ENCODE measurements at places on chromosomes 13 and 19.

DNA sequence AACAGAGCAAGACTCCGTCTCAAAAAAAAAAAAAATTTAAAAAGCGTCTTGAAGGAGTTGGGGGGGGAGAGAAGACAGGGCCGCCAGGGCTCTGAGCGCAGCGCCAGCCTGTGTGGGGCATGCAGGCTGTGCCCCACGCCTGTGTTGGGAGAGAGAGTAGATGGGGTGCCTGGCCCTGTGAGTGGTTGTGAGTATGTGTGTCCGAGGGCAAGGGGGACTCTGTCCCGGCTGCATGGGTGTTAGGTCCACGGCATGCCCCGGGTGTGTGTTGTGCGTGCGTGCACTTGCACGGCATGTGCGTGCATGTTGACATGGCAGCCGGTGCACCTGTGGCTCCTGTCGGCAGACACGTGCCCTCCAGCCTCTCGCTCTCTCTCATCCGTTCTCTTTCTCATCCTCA, 3.4 kb downstream of the MAP2K7 start:
- no peak for DNase-seq

- DNase-seq = no peak
Measured at GRCh38 chr13:109160357-109160756, 530.9 kb downstream of the MYO16 start.

GRCh38 chr13:65470781-65471180, 1759.4 kb downstream of the PCDH9 start:
- no peak for DNase-seq

DNA sequence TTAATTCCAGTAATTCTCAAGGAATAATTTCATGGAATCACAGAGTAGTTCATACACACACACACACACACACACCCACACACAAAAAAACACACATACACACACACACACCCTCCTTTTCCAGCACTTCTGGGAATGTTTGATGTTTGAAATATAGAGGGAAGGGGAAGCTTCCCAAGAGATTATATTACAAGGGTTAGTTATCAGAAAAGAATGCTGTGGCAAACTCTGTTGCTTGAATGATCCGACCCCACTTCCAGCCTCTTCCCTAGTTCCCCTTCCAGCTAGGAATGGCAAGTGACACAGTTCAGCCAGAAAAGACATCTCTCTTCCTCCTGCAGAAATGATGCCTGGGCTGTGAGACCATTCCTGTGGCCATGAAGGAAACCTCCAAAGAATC, 49.9 kb downstream of the KCTD12 start:
- DNase-seq = no peak

- DNase-seq = no peak
Measured at GRCh38 chr13:48749699-48750473, 96.2 kb downstream of the CYSLTR2 start.

- peak; percentile 62 for DNase-seq
Measured at GRCh38 chr19:10424011-10424637, 3.8 kb downstream of the PDE4A start.

DNA sequence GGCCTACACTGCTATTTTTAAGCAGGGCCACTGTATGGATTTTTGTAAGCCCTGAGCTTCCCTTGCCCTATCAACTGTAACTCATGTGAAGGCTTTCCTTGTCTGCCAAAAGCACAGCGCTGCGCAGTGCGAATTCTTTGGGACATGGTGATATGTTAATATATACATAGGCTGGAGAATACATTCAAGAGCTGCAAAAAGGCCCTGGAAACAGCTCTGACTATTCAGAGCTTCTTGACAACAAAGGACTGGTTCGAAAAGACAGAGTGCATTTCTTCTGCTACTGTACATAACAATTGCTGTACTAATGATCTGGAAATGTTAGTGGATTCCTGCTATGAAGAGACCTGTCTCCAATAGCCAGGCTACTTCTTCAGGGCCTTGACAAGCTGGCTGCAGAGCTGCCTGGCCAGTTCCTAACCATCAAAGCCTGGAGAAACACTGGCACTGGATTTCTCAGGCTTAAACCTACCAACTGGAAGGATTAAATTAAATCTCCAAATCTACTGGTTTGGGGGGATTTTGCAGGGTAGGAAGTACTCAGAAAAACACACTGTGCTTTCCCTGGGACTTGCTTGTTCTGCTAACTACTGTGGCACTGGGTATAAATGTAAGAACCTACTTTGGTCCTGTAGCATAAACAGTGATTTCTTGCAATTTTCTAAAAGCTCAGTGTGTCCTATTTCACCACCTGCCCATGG, 246.9 kb downstream of the DNAJC15 start:
- no peak for DNase-seq

GRCh38 chr13:114032126-114032799, 58.4 kb upstream of the C13orf46 start:
- DNase-seq = no peak

DNA sequence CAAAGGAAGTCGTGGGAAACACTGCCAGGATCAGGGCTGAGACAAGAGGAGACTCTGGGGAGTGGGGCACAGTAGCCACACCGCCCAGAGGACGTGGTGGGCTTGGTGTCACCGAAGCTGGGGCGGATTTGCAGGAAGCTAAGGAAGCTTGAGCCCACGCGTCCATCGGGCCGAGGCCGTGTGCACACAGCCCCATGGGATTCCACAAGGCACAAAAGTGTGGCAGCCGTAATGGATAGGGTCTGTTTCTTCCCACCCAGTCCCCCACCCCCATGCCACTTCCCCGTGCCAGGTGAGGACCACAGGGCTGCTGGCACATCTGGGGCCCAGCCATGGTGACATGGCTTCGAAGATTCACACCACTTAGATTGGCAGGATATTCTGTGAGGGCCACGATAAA, 153.2 kb upstream of the SPACA7 start:
- no peak for DNase-seq

DNA sequence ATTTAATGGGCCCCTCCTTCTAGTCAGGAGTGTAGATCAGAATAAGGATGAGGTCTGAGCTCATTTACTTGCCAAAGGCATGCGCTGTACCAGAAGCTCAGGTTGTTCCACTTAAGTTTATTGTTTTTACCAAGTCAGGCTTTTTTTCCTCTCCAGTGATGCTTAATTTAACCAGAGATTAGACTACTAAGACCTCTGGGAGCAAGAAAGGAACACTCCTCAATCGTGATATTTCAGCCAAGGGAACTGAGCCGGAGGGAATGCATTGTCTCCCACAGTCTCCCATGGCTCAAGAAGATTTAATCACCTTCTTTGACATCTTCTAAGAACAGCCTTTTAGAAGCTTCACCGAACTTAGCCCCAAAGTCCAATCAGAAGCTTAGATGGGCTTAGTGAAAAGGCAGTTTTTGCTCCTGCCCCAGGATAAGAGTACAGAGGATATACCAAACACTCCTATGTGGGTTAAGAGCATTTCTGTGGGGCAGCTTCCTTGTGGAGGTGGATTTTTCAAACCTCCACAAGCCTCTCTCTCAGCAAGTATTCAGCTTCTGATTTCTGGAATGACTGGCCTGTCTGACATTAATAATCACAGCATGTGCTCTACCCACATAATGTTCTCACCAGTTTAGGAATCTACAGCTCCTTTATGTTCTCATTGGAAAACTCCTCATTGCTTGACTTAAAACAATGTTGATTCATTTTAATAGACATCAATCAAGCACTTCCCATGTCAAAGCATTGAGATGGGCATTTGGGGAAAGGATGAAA, 322.7 kb downstream of the SUCLA2 start:
- no peak for DNase-seq

DNA sequence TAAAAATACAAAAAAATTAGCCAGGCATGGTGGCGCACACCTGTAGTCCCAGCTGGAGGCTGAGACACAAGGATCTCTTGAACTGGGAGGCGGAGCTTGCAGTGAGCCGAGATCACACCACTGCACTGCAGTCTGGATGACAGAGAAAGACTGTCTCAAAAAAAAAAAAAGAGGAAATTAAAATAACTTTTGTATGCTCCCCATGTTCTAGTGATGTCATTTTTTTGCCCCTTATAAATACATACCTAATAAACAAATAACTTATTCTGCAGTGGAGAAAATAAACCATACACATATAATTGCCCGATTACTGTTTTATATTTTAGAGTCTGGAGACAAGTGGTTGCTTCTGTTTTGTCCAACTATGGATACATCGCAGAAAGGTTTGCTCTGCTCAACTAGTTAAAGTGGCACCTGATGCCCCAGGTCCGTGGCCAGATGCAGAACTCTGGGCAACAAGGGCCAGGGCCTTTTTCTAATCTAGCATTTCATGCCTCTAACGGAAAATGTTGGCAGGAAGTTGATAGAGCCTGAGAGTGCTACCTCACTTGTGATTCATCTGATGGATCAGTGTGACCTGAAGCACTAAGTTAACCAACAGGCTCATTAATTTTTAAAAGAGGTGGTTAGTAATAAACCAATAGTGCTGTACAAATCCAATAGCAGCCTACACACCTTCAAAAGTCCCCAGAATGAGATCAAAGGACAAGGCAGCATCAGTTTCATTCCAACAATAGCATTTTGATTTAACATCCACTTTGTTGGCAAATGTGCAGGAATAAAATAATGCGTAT, 18.8 kb downstream of the UBE2L5 start:
- no peak for DNase-seq

DNA sequence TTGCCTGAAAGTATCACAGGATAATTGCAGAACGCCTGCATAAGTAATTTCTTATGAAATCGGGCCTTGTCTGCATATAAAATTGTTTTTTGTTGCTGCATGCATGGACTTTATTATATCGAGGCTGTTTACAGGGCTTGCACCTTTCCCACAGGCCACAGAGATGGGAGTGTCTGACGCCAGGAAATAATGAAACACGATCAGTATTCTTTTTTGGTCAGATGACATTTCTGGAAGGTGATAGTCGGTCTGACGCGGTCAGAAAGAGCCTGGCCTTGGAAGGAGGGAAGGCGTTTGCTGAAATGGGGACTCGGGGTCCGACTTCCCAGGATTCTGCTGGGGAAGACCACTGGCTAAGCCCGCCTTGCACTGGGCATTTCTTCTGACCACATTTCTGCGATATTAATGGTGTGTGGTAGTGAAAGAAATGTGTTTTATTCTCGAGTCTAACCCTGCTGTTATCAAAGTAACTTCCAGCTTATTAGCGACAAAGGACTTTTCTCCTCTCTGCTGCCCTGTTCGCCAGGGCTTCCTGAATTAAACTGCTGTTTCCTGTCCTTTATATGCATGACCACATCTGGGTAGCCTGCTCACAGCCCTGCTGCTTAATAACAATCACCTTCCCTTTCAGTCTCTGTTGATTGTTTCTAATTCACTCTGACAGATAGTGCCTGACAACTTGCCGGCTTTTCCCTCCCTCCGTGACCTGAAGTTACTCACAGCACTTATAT, 11.6 kb upstream of the ZNF536 start:
- DNase-seq = no peak

- DNase-seq = no peak
Measured at GRCh38 chr19:56015756-56016155, 29.2 kb downstream of the NLRP5 start.

- DNase-seq = no peak
Measured at GRCh38 chr19:4144666-4145249, 8.7 kb upstream of the CREB3L3 start.

DNA sequence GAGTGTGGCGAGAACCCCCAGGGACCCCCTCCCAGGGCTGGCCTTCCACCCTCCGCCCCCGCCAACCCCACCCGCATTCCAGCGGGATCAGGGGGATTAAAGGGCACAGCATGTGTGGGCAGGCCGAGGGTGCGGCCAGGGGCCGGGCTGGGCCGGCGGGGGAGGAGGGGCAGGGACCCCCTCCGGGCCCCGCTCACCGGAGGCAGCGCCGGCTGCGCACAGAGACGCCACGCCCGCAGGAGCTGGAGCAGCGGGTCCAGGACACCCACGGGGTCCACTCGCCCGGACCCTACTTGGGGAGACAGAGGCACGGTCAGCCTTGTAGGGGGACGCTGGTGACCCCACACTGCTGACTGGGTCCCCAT, 2.4 kb downstream of the ADAMTSL5 start:
- DNase-seq = no peak

- DNase-seq = no peak
Measured at GRCh38 chr19:12647047-12647446, 19.5 kb downstream of the MAN2B1 start.

- no peak for DNase-seq
Measured at GRCh38 chr13:109730812-109731335, 55.5 kb downstream of the IRS2 start.

DNA sequence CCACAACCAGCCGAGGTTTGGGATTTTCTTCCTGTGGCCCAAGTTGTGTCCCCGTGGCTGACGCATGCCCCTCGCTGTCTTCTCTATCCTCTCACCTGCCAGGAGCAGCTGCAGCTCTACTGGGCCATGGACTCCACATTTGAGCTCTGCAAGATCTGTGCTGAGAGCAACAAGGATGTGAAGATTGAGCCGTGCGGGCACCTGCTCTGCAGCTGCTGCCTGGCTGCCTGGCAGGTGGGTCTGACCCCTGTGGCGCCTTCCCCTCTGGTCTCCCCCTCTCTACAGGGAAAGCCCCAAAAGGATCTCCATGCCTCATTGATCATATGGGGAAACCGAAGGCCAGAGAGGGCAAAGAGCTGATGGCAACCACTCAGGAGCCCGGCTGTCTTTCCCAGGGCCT, 14.6 kb downstream of the CBLC start:
- no peak for DNase-seq

GRCh38 chr13:66359910-66360552, 870.1 kb downstream of the PCDH9 start:
- no peak for DNase-seq

GRCh38 chr13:59337070-59337469, 826.7 kb downstream of the DIAPH3 start:
- DNase-seq = no peak

- no peak for DNase-seq
Measured at GRCh38 chr19:21487969-21488368, 17.4 kb upstream of the ZNF429 start.

DNA sequence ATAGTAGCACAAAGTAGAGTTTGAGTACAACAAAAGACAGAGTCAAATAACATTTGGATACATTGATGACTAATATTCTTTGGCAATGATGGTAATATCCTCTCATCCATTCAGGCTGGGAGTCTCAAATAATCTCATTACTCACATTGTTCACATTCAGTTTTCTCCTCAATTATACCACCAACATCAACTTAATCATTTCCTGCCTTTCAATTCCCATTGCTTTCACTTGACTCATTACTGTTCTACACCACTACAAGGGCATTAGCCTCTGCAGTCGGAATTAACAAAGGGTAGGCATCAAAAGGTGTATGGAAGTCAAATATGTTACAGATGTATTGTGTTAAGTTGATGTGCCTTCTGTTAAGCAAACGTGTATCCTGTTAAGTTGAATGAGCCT, 518.4 kb upstream of the SLITRK1 start:
- DNase-seq = no peak

GRCh38 chr13:93539914-93540313, 313.3 kb downstream of the GPC6 start:
- DNase-seq = no peak

GRCh38 chr19:3910105-3910504, 22.8 kb upstream of the NMRK2 start:
- no peak for DNase-seq

GRCh38 chr13:79011179-79011578, 352.2 kb upstream of the OBI1 start:
- DNase-seq = no peak

GRCh38 chr13:112468069-112468468, 91.9 kb downstream of the SPACA7 start:
- DNase-seq = no peak

Data from NCI-H1105 treated with DMSO at 0.1 percent for 48 hours (cell line).